Activated effector memory CD4-positive, alpha-beta T cell treated with Interleukin-2 at 50 U/mL for 16 hours (primary cell): ENCODE measurements at places on chromosomes 11 and 22.

GRCh38 chr11:126716456-126717083 lies 284.0 kb downstream of the KIRREL3 start:
- peak; percentile 10 for DNase-seq

DNA sequence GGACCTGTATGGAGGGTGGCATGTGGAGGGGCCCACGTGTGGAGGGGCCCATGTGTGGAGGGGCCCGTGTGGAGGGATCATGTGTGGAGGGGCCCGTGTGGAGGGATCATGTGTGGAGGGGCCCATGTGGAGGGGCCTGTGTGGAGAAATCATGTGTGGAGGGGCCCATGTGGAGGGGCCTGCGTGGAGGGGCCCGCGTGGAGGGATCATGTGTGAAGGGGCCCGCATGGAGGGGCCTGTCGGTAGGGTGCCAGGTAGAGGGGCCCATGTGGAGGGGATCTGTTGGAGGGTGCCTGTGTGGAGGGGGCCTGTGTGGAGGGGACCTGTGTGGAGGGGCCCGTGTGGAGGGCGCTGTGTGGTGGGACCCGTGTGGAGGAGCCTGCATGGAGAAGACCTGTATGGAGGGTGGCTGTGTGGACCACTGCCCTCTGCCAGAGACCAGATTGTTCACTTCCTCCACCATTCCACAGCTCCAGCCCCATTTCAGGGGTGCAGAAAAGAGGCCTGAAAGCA lies 47.0 kb downstream of the IGLL5 start:
- no peak for DNase-seq

DNA sequence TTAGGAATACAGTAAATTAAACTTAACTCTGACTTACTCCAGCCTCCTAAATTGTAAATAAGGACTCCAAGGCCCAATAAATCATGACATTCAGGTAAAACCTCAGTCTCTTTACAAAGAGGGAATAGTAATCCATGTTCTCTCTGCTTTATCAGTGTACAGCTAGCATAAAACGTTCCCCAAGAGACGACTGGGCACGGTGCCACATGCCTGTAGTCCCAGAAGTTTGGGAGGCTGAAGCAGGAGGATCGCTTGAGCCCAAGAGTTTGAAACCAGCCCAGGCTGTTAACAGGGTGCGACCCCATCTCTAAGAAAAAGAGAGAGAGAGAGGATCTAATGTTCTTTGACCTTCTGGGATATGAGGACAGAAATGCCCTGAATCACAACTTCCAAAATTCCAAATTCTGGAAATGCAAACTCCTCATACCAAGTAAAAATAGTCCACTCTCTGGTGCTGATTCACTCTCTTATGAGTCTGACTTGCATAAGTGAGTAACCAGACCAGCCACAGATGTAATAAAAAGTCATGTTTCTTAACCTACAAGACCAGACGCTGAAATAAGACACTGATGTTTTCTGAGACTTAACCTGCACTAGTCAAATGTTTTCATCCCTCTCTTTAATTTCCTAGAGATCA lies 25.5 kb downstream of the NNMT start:
- no peak for DNase-seq

DNA sequence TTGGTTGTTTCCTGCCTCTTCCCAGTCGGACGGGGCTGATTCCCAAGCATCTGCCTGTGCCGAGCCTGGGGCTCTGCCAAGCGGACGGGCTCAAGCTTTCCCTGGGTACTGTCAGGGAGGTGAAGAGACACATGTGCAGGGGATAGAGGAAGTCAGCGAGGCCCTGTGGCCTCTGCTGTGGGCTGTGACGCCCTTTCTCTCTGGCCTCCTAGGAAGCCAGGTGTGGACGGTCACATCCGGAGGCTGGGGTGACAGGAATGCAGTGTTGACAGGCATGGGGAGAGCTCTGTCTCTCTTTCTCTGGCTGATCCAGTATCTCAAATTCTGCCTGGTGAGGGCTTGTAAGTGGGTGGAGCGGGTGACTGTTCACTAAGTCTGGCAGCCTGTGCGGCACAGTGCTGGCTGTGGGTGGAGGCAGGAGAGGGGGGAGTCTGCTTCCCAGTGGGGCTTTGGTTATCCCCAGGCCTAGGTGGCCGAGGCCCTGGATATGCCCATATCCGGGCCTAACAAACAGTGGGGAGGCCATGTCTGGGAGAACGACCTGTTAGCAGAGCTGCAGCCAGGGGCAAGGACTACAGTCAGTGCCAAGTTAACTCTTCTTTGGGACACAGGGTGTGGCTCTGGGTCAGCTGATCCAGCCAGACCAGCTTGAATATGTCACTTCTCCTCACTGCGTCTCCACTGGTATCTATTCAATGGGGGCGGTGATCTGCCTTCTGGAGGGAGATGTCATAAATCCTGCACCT lies 1.9 kb downstream of the KCTD17 start:
- DNase-seq = no peak

- DNase-seq = no peak
Measured at GRCh38 chr11:113504586-113504985, 29.4 kb upstream of the DRD2 start.

DNA sequence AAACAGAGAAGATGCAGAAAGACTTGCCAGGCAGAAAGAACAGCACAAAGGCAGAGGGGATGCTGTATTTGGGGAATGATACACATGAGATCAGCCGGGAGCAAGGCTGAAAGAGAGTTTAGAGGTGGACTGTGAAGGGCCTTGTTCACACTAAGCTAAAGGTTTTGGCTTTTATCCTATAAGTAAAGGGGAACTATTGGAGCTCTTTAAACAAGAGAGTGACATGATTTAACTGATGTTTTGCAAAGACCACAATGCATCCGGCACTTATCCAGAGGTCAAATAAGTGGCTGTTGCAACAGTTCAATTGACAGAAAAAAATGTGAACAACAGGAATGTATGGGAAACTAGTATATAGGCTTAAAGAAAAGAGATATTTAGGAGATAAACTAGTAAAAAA lies 64.7 kb upstream of the RRAS2 start:
- no peak for DNase-seq

GRCh38 chr11:48172818-48173609 lies 43.6 kb upstream of the OR4B1 start:
- DNase-seq = peak; percentile 50

GRCh38 chr11:41146326-41146725 lies 313.1 kb downstream of the LRRC4C start:
- DNase-seq = no peak

DNA sequence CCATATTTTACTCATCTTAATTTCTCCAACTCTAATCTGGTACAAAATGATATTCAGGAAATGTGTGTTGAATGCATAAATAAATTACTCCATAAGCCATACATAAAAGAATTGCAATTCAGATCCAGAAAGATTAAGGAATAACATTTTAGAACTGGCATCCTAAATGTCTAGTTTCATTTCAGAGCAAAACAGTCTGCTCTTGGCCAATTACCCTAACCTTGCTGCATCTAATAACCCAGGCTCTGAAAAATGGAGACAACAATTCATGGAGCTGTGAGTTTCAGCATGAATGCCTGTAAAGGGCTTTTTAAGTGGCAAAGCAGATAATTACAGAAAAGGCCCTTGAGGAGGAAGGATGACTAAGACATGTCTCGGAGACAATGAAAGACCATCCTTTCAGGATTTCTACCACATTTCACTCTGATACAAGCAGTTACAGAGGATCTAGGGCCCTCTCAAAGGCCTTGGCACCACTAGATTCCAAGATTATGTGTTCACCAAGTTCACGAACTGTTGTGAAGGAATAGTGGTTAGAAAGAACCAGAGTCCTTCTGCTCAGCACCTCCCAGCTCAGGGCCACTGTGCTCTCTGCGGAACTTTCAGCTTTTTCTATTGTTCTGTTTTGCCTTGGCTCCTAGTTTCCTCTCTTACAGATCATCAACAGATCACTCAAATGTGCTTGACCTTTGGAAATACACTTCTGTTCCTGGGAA lies 157.6 kb upstream of the BLID start:
- no peak for DNase-seq

GRCh38 chr11:28964811-28965210 lies 856.6 kb downstream of the METTL15 start:
- no peak for DNase-seq

GRCh38 chr22:25672289-25673084 lies 69.5 kb upstream of the MYO18B start:
- no peak for DNase-seq

DNA sequence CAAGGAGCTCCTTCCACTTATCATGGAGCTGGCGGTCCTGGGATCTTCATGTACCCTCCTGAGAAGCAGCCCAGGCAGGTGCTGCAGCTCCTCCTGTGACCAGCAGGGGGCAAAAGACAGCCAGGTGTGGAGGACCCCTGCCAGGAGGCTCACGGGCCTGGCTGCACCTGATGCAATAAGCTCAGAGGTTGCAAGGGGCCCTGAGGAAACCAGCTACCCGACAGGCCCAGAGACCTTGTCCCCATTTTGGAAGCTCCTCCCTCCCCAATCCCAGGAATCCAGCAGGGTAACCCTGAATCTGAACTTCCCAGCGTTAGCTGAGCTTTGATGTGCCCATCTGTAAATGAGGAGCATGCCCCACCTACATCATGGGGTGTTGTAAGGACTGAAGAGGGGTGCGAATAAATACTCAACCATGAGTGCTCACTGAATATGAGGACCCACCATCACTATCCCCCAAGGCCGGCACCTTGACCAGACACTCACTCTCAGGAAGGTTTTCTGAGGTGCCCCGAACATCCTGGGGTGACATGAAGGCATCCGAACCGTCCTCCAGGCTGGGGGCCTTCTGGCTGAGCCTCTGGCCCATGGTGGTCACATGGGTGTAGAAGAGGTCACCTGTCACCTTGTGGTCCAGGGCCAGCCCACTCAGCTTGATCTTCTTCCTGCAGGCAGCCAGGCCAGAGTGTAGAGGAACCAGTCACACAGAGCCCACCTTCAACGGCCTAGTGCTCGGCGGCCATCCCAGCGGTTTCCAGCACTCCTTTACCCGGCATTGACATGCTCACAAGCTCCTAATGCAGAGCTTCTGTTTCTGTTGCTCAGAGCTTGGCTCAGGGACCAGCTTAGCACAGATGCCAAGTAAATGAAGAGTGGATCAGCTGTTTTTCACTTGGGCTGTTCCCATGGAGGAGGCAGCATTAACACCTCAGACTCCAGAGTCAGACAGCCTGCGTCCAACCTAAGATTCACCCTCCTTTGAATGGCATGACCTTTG lies 21.7 kb downstream of the SLC43A1 start:
- peak; percentile 62 for DNase-seq

DNA sequence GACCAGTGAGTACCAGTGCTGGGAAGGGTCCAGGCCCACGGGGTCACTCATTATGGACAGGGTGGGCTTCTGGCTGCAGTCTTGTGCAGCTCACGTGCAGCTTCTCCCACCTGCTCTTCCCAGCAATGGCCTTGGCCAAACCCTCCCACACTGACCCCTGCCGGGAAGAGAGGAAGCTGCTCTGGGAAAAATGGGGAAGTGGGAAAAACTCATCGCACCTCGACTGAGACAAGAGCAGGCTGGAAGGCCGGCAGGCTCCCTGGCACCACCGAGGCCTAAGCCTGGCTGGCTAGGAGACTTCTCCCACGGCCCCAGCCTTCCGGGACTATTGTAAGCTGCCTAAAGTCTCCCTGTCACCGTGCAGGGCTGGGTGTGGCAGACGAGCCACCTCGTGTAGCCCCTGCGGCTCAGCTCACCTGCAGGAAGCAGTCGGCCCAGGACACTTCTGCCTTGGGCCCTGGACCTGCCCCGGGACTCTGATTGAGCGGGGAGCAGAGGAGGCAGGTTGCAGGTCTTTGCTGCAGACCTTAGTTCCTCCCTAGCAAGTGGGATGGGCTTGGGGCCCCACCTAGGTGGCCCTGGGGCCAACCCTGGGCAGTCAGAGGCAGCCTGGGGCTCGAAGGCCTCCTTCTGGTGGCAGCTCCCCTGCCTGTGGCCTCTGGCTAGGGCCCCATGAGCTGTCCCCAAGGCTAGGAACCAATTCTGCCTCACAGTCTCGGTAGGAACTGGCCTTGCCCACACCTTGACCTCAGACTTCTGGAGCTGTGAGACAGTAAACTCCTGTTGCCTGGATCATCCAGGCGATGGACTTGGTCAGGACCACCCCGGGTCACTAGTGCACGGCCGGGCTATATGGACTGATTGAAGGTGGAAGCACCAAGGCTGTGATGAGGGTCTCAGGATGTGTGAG lies 23.1 kb downstream of the MRGPRG start:
- DNase-seq = no peak

DNA sequence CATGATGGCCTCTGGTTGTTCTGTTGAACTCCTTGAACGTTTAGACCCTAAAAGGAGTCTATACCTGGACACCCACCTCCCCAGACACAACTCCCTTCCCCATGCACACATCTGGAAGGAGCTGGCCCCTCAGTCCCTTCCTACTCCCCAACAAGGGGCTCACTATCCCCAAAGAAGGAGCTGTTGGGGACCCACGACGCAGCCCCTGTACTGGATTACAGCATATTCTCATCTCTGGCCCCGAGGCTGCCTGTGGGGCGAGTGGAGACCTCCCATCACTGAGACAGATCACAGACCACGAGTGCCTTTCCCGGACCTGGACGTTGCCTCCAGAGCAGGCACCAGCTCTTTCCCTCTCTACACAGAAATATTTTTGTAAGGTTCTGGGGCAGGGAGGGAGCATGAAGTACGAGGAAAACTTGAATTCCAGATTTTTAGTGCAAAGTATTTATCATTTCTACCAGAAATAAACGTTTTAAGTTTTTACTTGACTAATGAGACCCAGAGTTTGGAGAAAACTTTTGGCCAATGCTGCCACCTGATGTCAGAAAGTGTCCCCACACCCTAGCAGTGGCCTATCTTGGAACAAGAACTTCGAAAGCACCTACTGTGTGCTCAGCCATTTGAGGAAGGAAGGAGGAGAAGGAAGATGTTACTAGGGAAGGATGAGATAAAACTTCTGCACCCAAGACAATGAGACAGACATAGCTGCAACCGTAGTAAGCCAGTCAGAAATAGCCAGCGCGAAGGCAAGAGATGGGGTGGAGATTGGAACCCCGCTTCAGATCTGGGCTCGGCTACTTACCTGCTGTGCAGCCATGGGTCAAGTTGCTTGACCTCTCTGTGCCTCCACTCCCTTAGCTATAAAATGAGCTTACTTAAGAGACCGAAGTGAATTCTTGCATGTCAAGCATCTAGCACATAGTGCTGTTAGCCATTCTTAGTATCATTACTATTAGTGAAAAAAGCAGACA lies 10.2 kb upstream of the POU2F3 start:
- no peak for DNase-seq

- DNase-seq = no peak
Measured at GRCh38 chr11:57269571-57270021, 32.5 kb upstream of the APLNR start.

DNA sequence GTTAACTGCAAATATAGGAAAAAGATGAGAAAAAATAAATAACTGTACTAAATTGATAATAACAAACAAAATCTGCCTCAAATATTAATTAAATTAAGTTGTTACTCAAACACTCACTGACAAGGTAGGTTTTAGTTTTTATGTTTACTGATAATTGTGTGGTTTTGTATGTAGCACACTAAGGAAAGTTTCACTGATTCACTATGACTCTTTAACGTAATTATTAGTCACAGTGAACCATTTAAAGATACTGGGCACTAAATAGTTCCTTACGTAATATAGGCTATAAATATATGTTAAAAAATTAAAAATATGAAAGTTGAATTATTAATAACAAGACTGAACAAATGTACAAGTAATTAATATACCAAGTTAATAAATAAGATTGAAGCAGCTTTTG lies 2330.0 kb upstream of the RAG2 start:
- DNase-seq = no peak
